Trophoblast cell (in vitro differentiated cells and primary cell): ENCODE measurements at places on chromosomes 13 and 19.
A peak's percentile ranks its signal among the peaks of the same experiment; 100 is the strongest.

DNA sequence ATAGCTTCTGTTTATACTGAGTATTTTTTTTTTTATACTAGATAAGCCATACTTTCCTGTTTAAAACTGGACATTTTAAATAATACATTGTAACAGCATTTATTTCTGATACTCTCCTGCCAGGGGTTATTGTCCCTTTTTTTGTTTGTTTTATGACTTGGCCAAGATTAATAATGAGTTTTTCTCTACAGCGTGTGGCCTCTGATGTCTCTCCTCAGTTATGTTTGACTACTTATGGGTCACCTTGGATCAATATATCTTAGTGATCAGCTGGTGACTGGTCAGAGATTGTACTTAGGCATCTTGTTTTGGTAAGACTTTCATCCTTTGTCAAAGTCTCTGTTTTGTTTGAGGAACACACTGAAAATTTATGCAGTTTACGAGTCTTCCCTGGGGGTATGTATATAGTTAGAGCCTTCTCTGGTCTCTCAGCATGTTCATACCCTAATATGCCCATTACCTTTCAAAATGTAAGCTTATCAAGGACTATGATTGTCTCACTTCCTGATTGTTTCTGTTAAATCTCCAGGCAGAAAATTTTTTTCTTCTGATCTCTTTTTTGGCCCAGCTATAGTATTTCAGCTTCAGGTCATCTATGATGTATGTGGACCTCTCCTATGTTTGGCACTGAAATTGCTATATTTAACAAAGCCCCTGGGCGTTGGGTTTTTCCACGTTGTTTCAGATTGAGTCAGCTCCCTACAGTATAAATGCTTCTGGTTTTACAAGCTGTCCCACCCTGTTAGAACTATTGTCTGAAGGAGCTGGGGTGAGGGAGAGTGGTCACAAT lies 87.9 kb downstream of the URI1 start:
- DNase-seq, result peak; percentile 86

- no peak for DNase-seq
Observed at GRCh38 chr13:27293076-27293691, 22.6 kb downstream of the RASL11A start.

DNA sequence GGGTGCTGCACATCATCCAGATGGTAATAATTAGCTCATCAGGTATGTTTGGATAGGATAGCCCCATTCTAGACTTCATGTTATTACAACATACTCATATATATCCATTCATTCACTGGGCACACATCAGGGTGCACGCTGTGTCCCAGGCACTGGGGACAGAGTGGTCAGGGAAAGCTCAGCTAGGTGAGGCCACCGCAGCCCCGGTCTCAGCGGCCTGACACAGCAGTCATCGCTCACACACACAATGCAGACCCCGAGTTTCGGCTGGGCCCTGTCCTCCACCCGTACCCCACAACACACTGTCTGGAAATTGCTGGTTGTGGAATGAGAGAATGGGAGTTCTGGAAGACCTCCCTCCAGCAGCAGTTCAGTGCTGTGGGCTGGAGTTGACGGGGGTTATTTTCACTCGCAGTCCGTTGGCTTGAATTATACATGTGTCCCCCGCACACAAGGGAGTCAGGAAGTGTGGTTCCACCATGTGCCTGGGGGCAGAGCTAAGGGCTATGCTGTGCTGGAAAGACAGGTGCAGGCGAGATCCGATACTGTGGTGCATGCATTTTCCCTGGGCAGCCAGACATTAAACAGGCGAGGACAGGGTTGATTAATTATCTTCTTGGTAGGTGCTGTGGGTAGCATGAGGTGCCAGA lies 257.6 kb downstream of the TEX29 start:
- DNase-seq, result no peak

DNA sequence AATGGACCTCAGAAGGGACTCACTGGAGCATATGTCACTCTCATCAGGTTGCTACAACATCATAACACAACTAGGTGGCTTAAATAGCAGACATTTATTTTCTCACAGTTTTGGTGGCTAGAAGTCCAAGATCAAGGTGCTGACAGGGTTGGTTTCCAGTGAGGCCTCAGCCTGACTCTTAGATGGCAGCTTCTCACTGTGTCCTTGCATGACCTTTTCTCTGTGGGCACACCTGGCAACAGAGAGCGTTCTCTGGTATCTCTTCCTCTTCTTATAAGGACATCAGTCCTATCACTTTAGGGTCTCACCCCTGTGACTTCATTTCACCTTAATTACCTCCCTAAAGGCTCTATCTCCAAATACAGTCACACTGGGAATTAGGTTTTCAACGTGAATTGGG lies 74.5 kb downstream of the CYSLTR2 start:
- no peak for DNase-seq

- no peak for DNase-seq
Observed at GRCh38 chr13:35489050-35489449, 12.6 kb upstream of the MAB21L1 start.

DNA sequence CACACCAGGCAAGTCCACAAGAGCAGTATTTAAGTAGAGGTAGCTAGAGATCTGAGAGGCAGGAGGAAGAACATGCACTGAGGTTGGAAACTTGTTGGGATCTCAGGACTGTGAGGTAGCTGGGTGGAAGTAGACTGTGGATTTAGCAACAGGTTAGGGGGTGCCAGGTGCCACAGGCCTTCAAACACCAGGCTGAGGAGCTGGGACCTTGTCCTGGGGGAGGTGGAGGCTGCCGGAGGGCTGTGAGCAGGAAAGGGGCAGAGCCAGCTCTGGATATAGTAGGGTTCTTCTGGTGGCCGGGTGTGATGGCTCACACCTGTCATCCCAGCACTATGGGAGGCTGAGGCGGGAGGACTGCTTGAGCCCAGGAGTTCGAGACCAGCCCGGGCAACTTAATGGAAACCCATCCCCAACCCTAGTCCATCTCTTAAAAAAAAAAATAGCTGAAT lies 3.1 kb downstream of the FUZ start:
- DNase-seq, result no peak

DNA sequence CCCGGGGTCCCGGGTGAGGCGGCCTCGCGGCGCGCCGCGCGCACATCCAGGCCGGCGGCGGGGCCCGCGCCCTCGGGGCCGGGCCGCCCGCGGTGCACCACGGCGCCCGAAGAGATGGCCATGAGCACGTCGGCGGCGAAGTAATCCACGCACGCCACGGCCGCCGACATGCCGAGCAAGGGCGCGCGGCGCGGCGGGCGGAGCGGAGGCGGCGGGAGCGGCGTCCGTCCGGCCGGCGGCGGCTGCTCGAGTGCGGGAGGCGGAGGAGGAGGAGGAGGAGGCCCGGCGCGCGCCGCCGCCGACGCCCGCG lies at the start of gene KLF16:
TSS of gene KLF16 (minus strand) at position 252 of the 310 bp plus-strand sequence. CDS start at position 170, 82 bp downstream.
- DNase-seq, result no peak

DNA sequence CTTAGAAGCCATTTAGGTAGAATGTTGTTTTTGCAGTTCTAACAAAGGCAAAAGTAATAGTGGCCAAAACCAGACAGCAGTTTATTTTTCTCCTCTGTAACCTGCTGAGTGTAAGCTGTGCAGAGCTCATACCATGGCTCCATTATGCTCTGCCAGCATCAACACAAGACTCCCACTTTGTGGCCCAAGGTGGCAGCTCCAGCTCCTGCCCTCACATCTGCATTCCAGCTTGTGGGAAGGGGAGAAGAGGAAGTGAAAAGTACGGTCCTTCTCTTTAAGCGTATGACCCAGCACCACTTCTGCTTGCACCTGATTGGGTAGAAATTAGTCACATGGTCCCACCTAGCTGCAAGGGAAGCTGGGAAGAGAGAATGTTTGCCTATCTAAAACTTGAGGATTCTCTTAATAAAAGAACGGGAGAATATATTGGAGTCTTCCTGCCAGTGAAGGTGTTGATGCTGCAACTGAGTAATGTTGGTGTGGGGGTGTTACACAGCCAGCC lies 19.2 kb downstream of the ADGRE1 start:
- DNase-seq, result no peak

DNA sequence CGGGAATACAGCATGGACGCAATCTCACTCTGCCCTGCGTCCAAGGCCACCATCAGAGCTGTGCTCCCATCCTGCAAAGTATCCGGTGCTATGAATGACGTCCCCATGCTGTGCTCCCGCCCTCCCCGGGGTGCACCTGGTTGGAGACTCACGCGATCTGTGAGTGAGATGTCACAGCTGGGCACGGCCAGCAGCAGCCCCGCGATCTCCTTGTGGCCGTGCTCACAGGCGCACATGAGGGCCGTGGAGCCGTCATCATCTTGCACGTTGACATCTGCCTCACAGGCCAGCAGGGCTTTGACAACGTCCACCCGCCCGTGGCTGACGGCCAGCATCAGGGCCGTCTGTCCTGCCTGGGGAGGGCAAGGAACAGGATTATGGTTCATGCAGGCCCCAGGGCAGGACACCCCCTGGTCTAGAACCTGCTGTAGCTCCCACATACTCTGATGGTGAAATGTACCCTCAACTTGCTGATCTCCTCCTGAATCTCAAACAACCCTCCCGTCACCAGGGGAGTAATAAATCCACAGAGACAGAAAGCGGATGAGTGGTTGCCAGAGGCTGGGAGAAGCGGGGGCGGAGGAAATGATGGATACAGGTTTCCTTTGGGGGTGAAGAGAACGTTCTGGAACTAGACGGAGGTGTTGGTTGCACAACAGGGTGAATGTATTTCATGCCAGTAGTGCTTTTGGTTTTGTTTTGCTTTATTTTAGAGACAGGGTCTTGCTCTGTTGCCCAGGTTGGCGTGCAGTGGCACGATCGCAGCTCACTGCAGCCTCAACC lies 14.5 kb upstream of the SPC24 start:
- no peak for DNase-seq

- no peak for DNase-seq
Observed at GRCh38 chr19:2032296-2032941, 16.9 kb upstream of the BTBD2 start.

- no peak for DNase-seq
Observed at GRCh38 chr19:1360818-1361461, 22.8 kb upstream of the NDUFS7 start.
